ENCODE measurements at places on chromosomes 12 and 14.

DNA sequence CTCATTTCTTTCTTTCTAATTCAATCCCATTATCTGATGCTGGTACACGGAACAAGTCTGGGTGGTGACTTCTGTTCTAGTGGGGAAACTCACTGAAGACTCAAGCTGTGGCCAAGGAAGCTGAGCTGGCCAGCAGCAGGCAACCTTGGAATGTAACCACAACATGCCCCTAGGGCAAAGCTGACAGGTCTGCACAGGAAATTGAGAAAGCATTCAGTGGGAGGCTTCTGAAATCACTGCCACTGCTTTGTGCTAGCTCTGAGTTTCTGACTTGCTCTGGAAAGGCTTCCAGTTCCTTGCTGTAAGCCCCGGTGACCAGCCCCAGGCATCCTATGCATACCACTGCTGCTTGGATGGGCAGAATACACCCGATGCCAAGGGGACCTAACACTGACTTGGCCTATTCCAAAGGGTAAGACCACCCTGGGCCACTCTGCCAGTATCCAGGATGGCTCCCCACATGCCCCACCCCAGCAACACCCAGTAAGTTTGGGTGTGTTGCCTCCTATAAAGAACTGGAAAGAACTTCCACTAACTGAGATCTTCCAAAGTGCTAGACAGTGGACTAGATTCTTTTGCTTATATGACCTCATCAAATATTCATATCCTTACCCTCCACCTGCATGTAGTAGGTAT, 84.5 kb upstream of the CDKN3 start:
- no peak for DNase-seq

DNA sequence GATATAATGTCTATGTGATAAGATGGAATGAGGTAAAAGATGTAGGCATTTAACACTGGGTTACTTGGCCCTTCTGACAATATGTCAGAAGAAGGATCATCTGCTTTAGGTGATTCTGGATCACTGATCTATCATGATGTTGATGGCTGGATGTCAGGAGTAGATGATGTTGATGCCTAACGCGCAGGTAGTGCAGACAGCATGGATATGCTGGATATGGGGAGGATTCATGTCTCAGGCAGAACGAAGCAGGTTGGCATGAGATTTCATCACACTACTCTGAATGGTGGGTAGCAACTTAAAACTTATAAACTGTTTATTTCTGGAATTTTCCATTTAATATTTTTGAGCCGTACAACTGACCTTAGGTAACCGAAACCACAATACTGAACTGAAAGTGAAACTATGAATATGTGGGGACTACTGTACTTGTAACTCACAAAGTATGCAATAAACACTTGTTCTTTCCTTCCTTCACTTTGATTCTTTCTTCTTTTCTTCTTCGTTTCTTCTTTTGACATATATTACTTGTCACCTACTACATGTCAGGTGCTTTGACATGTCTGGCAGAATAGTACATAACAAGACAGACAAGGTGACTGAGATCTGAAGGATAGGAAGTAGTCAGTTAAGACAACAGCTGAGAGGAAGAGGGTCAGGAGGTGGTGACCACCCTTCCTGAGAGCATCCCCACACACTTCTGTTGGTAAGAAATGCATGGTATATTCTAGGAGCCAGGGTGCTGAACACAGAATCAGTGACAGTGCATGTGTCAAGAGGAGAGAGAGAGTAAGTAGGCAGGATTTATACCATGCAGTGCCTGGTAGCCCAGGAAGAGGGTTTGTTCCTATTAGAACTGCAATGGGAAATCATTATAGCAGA, 238.8 kb downstream of the PPFIA2 start:
- DNase-seq, result no peak

- no peak for DNase-seq
Observed at GRCh38 chr12:24591715-24592440, 357.0 kb downstream of the BCAT1 start.

- no peak for DNase-seq
Observed at GRCh38 chr12:130083002-130083401, 79.3 kb upstream of the FZD10 start.

- no peak for DNase-seq
Observed at GRCh38 chr14:62189698-62190097, 427.5 kb downstream of the SNAPC1 start.

GRCh38 chr12:121794534-121795033, 1.1 kb upstream of the RHOF start:
- no peak for DNase-seq

GRCh38 chr12:64737539-64737938, 21.7 kb downstream of the GNS start:
- no peak for DNase-seq

DNA sequence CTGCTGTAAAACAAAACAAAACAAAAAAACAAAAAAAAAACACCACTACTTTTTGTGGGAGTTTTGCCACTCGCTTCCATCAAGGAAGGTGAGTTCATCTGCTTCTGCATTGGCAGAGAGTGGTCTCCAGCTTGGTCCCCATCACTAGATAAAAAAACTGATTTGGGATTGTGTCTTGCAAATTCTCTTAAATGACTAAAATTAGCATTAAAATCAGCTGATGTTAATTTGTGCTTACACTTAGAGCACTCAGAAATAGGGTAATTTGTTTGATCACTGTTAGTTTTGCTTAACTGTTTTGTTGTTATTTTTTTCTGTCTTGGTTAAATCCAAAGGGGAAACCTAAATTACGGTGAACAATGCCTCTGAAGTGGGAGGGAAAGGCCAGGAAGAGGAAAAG, 1048.0 kb downstream of the LRFN5 start:
- DNase-seq, result no peak

GRCh38 chr12:70617450-70617849, 19.8 kb downstream of the PTPRB start:
- DNase-seq, result no peak

DNA sequence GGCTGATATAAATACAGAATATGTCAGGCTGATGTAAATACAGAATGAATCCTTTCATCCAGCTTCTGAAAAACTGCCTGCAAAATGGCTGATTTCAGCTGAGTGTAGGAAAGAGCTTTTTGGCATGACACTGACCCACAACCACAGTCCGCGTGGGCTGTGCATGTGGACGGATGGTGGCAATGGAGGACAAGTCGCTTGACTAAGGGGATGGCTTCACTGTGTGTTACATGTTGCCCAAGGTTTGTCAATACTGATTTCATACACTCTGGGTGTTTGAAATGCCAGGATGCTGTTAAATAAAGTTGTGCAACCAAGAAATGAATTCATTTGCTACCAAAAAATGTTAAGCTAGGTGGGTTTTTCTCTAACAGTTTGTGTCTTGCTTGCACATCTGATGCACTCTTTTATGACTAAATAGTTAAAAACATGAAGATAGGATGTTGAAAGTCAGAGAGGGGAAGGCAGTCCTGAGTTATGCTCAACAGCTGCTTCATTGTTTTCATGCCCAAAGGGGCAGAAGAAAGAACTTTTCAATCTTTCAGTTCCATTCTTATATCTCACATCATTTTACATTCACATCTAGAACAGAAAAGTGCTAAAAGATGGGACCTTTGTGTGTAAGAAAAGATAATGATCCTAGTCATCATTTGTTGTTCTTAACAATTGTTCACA, 36.5 kb upstream of the OVCH1 start:
- DNase-seq, result no peak

DNA sequence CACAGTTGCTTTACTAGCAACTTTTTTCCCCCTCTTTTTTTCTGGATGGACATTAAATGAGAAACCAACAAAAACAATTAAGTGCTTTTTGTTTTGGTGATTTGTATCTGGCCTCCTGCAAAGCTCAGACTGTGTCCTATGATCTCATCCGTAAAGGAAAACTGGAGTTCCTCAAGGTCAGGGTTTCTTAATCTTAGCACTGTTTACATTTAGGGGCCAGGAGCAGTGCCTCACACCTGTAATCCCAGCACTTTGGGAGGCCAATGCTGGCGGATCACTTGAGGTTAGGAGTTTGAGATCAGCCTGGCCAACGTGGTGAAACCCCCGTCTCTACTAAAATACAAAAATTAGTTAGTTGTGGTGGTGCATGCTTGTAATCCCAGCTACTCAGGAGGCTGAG, 28.0 kb downstream of the ENTPD5 start:
- DNase-seq, result no peak

DNA sequence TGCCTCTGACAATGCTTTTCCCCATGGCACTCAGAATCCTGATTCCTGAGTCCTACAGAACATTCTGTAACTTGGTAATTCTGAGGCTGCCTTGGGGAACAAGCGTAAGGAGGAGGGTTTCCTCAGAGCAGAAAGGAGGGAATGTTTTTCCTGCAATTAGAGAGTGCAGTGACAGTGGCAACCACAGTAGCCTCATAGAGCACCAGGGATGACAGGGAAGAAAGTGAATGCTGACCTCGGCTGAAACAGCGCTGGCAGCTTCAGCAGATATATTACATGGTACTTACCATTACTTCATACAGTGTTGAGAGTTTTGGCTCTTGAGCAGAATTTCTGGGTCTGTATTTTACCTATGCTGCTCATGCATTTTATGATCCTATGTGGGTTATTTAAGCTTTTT, 757.1 kb downstream of the NRXN3 start:
- DNase-seq, result no peak

- DNase-seq, result no peak
Observed at GRCh38 chr14:24911324-24912109, 138.4 kb downstream of the STXBP6 start.

DNA sequence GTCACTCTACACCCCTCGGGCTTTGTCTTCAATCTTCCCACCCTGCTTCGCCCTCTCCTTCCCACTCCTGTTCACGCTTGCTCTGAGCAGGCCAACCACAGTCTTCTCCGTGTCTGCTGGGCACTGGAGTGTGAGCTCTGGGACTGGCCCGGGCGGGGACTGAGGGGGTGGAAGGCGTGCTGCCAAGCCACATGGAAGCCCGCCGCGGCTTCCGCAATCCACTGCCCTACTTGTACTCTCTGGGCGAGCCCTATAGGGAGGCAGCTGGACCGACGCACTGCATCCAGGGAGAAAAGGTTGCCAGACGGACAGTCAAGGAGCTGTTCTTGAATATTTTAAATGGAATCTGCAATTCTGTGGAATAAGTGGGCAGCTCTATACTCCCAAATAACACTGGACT, 24.8 kb downstream of the GOLGA3 start:
- DNase-seq, result no peak

DNA sequence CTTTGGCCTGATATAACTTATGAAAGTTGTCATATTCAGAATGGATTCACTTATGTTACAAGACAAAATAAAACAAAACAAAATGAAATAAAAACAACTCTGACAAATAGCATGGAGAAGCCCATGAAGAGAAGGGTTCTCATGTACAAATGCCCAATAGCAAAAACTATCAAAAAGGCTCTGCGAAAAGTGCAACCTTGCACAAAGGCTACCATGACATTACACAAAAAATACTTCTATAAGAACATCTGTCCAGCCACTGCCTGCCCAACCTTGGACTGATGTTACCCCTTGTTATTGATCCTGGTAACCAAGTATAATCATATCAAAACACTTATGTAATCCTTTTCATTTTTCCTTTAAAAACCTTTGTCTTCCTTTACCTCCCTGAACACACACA, 213.0 kb downstream of the ATP23 start:
- no peak for DNase-seq

DNA sequence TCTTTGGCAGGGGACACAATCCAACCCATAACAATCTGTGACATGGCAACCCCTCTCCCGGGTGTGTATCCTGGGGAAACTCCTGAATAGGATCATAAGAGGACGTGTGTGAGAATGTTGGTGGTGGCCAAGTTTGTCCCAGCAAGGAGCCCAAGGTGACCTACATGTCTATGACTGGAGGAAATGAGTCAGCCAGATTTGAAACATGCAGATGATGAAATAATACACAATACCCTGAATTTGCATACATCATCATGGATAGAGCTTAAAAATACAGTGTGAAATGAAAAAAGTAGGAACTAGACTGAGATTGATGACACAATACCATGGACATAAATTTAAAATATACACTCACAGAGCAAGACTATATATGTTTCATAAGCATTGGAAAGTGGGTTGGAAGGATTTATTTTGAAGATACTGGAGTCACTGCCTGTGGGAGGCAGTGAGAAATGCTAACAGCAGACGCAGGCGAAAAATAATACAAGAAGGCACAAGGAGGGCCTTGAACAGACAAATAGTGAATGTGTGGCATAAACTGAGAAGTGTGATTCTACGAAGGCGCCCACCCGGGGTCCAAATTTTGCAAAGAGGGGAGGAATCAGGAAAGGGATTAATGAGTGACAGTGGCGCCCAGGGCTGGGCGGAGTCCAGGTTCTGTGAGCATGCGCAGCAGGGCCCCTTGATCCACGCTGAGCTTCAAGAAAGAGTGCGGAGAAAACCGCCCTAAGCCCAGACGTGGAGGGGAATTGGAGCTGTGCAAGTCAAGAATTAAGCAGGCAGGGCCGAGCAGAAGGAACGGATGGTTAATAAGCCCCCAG, 7.0 kb upstream of the MAP1LC3B2 start:
- no peak for DNase-seq

DNA sequence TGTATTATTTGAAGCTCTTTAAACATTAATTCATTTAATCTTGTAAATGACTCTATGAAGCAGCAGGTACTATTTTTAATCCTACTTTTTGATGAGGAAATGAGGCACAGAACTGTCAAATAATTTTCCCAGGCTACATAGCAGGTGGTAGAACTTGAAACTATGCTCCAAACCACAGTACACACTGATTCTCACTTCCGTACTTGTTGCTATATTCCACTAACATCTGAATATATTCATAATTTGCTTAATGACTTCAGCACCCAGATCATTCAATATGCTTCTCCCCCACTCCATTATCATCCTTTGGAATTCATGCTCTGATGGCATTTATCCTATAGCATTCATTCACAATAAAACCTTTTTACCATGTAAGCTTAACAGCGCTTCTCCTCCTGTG, 4.9 kb downstream of the ERGIC2 start:
- no peak for DNase-seq

DNA sequence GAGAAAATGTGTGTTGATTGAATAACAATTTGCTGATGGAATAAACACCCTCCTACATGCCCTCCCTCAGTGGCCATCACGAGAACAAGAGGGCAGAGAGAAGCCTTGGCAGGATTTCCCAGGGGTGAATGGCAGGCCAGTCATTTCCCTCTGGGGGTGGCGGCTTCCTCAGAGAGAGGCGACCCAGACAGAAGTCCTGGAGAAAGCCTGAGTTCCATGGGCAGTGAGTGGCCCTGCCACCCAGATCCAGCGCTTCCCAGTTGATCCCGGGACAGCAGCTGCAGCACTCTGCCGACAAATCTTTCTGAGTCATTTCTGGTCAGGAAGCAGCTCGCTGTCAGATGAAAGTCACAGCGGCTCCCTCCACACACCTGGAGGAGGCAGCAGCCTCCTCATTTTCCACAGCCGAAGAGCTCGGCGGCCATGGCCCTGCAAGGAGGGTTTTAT, 123.0 kb downstream of the SCARB1 start:
- no peak for DNase-seq
